ENCODE measurements at places on chromosomes 7 and 10.

DNA sequence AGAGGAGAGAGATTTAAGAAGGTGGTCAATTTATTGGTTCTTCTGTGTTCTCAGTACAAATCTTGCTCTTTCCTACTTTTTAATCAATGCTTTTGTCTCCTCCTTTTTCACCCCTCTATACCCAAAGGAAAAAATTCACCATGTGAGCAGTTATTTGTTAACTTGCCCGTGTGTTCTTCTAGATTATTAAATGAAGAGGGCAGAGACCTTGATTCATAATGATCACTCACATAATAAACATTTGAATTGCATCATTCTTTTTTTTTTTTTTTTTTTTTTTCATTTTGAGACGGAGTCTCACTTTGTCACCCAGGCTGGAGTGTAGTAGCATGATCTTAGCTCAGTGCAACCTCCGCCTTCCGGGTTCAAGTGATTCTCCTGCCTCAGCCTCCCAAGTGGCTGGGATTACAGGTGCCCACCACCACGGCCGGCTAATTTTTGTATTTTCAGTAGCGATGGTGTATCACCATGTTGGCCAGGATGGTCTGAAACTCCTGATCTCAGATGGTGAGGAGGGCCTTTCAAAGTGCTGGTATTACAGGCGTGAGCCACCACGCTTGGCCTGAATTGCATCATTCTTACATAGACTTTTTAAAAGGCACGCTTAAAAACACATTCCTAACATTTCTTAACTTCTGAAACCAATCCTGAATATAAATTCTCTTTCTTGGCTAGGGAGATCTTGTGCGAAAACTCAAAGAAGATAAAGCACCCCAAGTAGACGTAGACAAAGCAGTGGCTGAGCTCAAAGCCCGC lies 3.6 kb downstream of the GARS1 start:
- DNase-seq = no peak

- DNase-seq = no peak
These were observed 128.7 kb downstream of the INSYN2A start for GRCh38 chr10:127067542-127068194.

DNA sequence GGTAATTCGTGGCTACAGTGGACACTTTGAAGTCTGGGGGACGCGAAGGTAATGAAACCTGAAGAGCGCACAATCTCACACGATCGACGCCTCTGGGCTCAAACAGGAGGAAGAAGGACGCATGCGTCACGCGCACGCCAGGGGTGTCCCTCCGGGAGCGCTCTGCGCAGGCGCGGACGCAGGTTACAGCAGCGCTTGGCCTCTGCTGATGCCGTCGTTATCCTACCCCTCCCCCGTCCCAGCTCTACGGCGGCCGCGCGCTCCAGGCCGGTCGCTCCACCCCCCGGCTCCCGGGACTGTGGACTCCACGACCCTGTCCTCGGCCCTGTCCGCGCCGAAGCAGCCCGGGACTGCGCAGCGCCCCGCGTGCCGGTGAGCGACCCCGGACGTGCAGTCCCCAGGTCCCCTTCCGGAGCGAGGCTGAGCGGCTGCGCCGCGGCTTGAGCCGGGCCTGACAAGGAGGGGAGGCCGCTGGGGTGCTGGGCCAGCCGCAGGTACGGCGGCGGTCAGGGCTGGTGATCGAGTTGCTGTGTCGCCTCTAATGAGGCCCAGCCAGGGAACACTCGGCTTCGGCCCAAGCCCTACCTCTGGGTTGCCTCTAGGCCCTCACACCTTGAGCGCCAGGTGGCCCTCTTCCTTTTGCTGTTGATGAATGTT lies at the start of gene TMEM106B:
TMEM106B (plus strand) TSS at position 241 of the 657 bp plus-strand sequence. CDS start 3,517 bp downstream, outside the sequence.
- peak; percentile 96 for DNase-seq

- no peak for DNase-seq
These were observed 52.0 kb downstream of the ZRANB1 start for GRCh38 chr10:124993736-124994451.

DNA sequence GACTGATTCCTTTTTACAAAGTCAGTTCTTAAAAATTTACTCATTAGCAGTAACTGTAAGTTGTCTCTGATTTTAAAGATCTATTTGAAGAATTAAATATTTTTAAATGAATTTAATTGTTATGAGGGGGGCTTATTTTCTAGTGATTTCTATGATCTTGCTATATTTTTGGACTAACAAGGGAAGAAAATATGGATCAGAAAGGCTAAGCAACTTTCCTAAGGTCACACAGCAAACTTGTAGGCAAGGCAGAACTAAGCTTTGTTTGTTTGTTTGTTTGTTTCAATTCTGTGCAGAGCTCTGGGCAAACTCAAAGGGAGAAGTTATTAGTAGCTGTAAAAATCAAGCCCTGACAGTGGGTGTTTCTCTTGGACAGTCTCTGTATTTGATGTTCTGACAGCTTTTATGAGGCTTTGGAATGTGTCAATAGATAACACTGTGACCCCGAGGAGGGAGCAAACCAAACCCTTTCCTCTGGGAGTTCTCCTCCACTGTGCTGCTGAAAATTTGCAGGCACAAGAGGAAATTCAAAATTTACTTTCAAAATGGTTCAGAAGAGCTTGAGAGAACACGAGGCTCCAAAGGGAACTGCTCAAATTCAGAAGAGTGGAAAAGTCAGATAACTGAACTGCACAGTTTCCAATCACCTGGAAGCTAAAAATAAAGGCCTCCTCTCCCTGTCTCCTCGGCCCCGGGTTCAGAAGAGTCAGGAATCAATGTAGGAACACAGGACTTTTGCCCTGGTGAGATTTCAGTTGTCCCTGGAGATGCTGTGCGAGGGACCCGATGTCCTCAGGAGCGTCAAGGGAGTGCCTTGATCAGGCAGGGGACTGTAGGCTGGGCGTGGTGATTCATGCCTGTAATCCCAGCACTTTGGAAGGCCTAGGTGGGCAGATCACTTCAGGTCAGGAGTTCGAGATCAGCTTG lies 325.7 kb downstream of the GATA3 start:
- no peak for DNase-seq

- DNase-seq = no peak
These were observed 76.8 kb downstream of the TPST1 start for GRCh38 chr7:66281678-66282590.

GRCh38 chr7:18538554-18539250 lies 43.2 kb downstream of the HDAC9 start:
- DNase-seq = no peak

DNA sequence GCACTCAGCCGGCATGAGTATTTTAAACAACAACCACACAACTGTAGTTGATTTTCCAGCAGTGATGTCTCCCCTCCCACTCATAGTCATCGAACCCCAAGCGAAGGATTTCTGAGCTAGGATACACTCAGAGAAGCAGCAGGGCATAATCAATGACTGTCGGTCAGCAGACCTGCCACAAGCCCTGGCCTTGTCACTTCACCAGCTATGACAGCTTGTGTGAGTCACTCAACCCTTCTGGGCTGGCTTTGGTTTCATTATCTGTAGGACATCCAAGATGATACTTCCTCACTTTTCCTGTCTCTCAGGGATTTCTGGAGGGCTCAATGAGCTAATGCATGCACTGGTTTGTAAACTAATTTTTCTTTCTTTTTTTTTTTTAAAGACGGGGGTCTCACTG lies 22.0 kb upstream of the UBE3C start:
- no peak for DNase-seq

- no peak for DNase-seq
These were observed 21.1 kb downstream of the FAM53B start for GRCh38 chr10:124722798-124723783.

Measured in WERI-Rb-1 (cell line).